ENCODE measurements at places on chromosomes 12 and 14.

GRCh38 chr12:26808766-26809476 lies 24.1 kb downstream of the ITPR2 start:
- no peak for DNase-seq

DNA sequence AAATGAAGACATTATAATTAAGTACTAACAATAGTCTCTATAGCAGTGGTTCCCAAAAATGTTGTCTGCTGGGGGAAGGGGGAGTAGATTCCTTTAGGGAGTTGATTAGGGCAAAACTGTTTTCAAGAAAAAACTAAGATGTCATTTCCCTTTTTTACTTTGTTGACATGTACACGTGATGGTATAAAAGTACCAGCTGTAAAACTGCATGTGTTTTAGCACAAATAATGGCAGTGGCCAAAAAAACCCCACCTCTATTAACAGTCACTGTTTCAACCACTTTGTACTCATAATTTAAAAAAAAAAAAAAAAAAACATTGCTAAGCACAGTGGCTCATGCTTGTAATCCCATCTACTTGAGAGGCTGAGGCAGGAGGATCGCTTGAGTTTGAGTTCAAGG lies 61.7 kb downstream of the PPP1R12A start:
- DNase-seq, result no peak

- DNase-seq, result no peak
Measured at GRCh38 chr12:53185582-53186153, 4.9 kb upstream of the CSAD start.

DNA sequence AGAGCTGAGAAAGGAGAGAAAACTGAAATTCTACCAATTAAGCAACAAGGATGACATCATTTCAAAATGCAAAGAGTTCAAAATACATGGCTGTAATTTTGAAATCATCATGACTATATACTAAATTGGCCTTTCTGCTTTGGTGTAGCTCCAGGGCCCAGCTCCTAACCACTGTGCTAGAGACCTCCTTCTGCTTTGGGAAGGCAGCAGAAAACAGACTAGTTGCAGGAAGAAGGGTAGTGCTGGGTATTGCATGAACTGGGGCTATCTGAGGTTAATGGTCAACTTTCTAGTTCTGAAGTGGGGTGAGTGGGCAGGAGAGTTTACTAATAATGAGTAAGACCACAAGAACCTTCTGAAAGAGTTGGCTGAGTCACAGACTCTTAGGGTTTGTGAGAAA lies 66.2 kb downstream of the PTGER2 start:
- no peak for DNase-seq

DNA sequence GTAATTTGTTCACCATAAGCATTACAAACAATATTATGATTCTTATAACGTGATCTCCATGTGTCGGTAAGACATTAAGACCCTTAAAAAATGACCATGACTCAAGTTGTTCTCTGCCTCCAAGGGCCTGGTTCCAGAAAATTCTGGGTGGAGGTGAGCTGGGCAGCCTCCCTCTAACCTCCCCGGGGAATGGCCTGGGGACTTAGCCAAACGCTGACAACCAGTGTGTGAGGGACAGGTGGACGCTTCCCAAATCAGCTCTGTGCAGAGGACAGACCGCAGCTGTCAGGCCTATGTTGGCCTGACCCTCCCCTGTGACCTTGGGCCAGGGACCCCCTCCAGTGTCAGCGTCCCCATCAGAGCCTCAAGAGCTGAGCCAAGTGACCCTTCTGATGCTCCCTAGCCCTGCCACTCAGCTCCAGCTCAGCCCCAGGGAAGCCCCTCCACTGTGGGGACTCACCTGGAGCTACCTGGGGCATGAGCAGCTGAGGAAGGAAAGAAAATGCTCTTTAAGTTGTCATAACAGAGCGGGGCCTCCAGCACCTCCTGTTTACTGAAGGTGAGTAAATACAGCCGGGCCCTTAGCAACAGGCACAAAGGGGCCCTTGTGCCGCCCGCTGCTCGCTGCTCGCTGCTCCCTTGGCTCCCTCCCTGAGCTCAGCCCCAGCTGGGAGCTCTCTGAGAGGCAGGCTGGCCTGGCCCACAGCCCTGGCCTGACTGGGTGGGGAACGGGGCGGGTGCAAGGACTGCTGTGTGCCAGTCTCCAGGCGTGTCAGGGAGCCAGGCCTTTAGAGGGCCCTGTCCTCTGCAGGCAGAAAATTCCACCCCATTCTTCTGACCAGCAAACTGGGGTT lies 116.6 kb downstream of the CALM1 start:
- no peak for DNase-seq

DNA sequence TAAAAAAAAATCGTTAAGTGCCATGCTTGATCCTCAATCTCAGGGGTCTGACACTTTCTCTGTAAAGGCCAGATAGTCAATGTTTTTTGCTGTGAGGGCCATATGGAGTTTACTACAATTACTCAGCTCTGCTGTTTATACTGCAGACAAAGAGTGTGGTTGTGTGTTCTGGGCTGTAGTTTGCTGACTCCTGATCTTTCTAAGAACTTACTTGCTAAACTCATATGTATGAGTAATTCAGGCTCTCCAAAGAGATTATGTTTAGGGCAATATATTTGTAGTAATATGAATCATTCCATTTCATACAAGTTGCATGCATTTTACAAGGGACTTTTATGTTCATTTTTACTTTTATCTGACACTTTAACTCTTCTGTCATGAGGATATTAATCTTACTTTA lies 188.2 kb downstream of the TMTC2 start:
- DNase-seq, result no peak

- DNase-seq, result no peak
Measured at GRCh38 chr14:22465201-22465840, 123.7 kb downstream of the DAD1 start.

GRCh38 chr12:50220363-50220995 lies 53.3 kb upstream of the CERS5 start:
- DNase-seq, result no peak

DNA sequence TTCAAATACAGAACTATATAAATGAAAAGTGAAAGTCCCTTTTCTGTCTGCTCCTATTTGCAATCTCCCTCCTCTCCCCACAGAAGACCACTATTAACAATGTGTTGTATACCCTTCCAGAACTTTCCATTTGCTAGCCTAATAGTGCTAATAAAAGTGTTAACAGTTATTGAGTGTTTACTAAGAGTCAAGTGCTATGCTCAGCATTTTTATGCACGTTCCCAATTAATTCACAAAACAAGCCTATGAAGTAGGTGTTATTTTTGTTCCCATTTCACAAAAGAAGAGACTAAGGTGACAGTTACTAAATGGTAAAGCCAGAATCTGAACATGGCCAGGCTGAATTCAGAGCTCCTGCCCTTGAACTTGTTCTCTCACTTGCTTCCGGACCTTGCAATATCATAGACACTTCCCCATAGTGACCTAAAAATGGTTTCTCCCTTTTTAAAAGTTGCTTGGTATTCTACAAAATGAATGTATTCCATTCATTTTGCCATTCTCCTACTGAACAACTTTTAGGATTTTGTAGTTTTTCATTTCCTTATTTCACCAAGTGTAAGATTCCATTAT lies 1.6 kb upstream of the PRKAB1 start:
- no peak for DNase-seq

GRCh38 chr12:76208129-76208528 lies 123.6 kb upstream of the NAP1L1 start:
- no peak for DNase-seq

DNA sequence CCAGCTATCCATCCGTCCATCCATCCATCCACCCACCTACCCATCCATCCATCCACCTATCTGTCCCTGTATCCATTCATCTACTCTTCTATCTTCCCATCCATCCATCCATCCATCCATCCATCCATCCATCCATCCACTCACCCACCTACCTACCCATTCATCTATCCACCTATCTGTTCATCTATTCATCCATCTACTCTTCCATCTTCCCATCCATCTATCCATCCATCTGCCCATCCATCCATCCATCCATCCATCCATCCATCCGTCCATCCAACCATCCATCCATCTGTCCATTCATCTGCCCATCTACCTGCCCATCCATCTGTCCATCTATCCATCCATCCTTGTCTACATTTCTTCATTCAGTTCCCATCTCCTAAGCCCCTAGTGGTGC lies 17.8 kb upstream of the HHIPL1 start:
- DNase-seq, result no peak

DNA sequence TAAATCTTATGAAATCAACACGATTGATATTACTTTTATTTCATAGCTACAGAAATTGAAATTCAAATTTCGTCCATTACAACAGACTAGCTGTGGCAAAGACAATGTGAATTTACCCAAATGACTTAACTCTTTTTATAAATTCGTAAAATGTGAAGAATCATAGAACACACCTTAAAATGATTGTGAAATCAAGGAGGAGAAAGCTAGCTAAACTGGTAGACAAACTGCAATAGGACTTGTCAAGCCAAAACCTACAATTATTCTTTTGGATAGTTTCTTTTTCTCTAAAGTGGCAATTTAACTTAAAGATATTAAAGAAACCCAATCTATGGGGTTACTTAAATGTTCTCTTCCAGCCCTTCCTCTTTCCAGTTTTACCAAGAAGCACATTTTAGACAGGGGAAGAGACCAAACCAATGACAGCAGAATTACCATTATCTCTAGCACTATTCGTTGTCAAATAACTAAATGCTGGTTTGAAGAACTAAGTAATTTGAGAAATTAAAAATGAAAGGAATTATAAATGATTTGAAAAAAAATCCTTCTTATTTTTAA lies 807 bp upstream of the SLC16A7 start:
- DNase-seq, result no peak

DNA sequence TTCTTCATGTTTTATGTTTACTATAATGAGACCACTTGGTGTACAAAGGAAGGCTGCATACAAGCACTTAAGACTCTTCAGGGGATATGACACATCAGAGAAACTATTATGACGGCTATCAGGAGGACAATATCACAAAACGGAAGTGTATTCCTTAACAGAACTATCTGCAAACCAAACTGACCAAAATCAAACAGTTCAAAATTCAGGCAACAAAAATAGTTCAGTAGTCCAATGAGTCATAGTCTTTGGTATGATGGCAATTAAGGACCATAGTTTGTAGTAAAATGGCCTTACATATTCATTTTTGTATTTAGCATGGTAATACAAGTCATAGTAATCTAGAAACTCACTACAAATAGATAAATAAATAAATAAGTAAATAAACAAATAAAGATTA lies 1638.7 kb upstream of the SEL1L start:
- DNase-seq, result no peak

DNA sequence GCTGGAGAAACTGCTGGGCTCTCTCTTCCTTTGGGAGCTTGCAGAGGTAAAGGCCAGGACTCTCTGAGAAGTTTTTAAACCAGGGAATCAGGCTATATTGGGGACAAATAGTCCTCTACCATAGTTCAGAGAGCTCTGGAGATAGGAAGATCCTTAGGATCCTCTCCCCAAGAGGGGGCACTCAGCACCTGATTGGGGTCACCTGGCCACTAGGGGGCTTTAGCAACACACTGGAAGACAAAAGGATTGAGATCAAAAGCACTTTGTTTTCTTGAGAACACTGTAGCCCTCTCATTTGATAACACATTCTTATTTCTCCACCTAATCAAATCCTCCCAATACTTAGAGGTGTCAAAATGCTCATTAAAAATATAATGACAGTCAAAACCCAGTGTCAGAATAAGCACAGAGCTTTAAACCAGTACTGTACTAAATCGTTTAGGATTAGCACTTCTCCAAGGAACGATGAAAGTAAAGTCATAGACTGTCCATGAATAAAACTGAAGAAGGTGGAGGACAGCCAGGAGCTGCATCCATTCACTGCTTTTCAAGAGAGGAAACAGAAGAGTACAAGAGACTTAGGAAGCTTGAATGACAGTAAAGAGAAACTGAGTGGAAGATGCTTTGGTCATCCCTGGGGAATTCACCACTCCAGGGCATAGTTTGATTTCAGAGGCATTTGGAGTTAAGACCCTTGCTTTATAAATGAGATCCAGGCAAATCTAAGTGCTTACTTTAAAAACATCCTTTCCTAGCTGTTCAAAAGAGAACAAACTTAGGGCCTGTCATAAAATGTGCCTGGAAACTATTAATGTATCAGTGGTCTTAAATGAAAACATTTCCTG lies 26.5 kb downstream of the BMP4 start:
- DNase-seq, result no peak
